ENCODE measurements at places on chromosomes 4 and X.

GRCh38 chrX:100720301-100720700 is 11.6 kb downstream of the SYTL4 start:
- DNase-seq: no peak

DNA sequence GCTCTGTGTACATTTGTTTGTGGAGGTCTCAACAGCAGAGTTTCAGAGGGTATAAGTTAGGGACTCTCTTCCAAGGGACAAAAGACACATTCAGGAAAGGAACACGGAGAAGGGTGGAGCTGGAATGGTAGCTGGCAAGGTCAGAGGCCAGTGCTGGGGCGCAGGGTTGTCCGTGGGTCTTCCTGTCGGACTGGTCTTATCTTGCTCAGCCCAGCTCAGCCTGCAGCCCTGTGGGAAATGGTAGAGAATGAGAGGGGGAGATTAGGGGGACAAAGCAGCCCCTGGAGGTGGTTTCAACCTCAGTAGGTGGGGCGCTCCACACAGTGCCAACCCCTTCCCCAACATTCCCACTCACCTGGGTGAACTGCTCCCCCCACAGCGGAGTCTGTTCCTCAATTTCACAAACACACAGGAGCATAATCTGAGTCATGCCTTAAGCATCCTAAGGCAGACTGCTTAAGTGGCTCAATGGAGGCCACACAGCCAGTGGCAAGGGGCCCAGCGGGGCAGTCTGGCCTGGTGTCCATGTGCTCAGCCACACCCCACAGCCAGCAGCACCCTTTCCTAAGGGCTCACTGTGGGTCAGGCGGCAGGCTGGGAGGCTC is 6.9 kb upstream of the HDAC6 start:
- DNase-seq: peak; percentile 54

DNA sequence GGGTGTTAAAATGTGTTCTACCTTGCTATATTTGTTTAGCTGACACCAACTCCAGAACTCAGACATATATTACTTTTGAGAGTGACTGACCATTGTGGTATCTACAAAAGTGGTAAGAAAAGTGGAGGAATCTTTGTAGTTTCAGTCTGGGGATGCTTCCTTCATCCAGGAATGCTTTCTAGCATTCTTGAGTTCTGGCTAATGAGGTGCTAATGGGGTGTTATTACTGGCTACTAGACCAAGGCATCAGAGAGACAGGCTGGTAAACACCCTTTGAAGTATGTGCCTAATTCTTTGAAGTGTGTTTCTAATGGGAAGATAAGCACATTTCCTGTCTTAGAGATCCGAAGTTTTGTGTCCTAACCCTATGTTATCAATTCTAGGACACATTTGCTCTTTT is 310.4 kb downstream of the SPRY1 start:
- DNase-seq: peak; percentile 60

DNA sequence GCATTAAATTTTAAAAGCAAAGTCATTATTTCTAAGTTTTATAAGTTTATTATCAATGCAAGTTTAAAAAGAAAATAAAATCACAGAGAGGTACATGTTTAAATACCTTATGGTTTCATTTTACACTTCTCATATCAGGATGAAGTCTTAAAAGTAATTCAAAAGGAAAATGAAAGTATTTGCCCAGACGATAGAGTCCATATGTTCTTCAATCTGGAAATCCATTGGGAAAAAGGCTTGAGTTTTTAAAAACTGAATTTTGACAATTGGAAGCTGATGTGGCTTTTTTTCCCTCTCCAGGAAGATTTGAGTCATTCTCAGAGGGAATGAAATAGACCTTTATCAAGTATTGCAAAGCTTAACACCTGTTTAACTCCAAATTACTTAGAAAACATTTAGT is 37.1 kb downstream of the MAB21L2 start:
- DNase-seq: no peak

DNA sequence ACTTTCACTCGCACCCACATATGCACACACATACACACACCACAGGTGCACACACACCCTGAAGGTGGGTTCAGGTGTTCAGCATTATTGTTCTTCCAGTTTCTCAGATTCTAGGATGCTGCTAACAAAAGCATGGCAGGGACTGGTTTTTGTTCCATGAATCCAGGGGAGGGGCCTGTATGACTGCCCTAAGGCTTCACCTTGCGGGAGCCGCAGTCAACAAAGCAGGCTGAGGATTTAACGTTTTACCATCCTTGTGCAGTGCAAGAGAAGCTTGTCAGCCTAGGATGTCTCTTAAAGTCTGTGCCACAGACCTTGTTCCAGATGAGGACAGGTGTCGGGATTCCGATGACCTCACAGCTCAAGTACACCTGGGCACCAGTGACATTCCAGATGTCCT is 61.8 kb downstream of the POLR2B start:
- DNase-seq: peak; percentile 31

DNA sequence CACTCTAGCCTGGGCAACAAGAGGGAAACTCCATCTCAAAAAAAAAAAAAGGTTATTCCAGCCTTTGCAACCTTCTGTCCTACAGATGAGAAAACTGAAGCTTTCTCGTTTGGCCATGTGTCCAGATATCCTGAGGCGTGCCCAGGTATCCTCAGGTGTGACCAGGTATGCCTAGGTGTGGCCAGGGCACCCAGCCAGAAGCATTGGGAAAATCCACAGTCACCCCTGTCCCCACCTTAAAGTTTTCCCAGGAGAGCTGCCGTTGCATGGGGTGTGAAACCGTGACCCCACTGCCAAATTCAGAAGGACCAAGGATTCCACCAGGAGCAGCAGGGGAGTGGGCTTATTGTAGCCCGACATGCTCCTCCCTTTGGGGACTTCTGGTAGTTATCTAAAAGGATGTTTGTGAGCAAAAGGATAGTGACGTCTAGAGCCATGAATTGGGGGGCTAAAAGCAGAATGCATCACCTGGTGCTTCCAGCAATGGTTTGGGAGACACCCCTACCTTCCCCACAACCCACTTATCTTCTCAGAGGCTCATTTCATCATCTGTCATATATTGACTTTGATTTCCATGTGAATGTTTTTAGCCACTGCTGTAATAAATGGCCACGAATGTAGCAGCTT is 4.0 kb upstream of the DHRSX start:
- DNase-seq: no peak

DNA sequence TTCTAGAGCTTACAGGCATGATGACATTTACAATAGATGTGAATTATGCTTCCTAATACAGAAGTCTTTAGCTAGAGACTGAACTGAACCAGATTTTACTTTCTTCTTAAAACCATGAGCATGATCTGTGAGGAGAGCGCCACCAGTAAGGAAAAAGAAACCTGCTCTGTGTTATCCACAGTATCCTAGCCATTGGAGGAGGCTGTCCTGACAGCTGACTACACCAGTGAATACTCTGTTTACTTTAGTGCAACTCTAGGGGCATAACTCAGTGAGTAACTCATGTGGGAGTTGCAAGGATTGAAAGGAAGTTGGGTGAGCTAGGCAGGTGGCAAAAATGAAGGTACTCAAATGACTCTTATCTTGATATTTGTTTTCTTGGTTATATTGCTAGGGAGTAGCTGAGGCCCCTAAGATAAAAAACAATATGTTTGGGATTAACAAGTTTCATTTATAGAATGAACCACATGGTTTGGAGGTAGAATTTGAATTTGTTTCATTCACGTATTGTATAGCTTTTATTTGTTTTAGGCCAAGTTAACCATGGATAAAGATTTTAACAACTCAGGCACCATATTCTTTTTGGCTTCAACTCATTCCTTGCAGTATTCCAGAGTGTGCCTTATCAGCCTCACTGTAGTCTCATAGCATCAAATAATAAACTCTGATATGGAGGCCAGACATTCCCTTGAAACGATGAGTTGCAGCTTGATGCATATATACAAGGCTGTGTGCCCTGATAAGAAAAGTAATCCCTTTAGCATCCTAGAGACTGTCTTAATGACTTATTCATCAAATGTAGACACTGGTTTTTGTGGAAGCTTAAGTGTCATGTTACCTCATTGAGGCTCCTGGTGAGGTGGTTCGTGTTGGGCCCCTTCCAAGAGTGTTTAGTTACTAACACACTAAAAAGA is 2.5 kb downstream of the BMP3 start:
- DNase-seq: peak; percentile 50

DNA sequence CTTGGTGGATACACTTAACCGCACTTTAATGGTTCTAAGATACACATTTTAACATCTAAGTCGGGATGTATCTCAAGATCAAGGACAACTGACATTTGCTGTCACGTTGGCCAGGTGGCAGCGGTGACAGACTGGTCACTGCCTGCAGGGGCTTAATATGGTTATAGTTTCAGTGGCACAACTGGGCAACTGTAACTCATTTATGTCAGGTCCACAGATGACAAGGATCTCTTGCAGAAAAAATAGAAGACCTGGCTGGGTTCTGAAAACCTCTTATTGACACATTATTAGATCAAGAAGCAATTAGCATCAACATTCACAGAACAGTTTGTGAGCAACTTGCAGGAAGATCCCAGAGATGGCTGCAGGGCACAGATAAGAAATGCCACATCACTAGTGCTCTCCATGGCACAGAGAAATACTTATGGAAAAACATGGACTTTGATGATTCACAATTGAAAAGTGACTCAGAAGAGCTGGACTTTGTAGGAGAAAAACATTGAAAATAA is 99.6 kb upstream of the SORBS2 start:
- peak; percentile 9 for DNase-seq

- DNase-seq: no peak
These were observed 121.4 kb downstream of the NHS start for GRCh38 chrX:17496407-17496806.

DNA sequence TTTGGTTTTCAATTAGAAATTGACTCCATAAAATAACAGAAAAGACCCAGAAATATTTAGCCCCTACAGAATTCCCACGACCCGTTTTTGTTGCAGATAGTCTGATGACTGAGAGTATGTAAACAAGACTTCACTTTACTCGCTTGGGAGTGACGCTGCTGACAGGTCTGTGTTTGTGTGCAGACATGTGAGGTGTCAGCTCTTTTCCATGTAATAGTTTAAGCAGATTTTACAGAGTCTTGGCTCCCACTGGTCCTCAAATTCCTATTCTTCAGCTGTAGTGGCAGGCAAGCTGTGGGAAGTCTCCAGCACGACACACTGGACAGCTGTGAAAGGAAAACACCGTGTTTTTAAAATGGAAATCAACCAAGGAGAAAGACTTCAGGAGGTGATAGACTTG is 455.7 kb downstream of the GABRG1 start:
- DNase-seq: no peak

DNA sequence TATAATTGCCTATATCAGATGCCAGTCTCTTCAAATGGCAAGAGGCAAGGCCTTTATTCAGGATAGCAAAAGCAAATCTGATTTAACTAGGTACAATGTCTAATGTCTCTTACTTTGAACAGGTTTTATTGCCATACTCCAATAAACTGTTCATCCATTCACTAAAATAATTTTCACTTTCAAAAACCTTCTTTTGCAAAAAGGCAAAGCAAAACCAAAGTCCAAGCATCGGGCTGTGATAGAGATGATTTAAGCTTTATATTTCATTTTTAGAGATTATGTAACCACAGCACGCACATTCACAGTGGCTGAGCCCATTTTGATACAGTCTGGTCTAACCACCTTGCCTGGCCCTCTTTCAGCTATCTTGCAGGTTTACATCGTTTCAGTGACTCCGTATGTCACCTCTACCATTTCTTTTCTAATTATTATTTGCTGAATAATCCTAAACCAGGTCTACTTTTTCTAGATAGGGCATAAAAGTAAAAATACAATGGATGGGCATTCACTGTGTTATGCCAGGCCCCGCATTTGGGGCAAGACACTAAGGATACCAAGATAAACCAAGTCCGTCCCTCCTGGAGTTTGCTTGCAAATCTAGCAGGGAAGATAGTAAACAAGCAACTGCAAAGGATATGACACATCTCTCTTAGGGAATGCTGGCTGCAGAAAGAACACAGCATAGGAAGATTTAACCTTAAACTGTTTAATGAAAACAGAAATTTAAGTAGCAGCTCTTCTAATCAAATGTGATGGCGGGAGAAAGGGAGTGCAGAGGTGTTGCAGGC is 1.8 kb downstream of the CASP3 start:
- DNase-seq: peak; percentile 24

GRCh38 chr4:165386328-165386727 is 7.5 kb downstream of the CPE start:
- DNase-seq: no peak

GRCh38 chrX:136148391-136148790 is 1.1 kb downstream of the FHL1 start:
- DNase-seq: no peak

- DNase-seq: peak; percentile 46
These were observed 102.9 kb upstream of the PAQR3 start for GRCh38 chr4:79042079-79042674.

DNA sequence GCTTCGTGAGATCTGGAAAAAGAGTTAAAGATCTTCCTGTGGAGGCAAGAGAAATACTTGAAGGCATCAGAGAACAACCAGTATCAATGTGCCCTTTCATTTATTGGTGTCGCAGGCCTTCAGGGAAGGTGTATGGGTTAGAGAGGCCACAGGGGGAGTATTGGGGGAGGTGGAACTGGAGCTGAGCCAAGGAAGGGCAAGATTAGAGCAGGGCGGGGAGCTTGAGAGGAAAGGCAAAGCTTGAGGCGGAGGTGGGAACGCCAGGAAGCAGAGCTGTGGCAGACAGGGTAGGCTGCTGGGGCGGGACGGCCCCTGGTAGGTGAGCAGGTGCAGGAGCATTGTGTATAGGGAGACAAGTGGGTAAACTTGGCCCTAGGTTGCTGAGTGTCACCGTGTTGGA is 329.9 kb downstream of the ARHGAP10 start:
- DNase-seq: no peak

DNA sequence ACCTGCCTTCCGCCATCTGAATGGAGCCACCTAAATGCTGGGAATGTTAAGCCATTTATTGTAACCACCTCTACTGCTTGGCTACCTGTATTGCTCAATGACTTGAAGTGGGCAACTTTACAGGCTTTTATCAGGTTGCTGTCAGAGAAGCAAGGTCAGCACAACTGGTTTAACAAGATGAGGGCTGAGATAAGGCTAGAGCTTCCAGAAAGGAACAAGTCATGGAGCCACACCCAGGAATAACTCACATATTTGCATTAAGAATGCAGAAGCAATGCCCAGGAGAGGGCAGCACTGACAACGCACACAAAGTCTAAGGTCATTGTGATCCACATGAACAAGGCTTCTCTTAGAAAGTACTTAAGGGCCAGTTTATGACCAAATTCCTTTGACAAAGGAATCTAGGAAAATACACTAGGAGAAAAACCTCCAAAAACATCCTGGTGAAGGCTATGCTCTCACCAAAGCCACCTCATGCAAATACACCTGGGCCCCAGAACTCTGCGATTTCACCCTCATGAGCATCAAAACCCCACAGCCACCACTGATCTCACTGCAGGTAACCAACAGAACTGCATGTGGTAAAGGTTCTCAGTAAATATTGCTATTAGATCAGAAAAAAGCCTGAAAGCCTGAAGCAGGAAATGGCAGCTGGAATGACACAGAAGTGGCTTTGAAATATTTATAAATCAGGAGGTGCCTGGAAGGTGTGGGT is 15.0 kb upstream of the STS start:
- DNase-seq: peak; percentile 87

DNA sequence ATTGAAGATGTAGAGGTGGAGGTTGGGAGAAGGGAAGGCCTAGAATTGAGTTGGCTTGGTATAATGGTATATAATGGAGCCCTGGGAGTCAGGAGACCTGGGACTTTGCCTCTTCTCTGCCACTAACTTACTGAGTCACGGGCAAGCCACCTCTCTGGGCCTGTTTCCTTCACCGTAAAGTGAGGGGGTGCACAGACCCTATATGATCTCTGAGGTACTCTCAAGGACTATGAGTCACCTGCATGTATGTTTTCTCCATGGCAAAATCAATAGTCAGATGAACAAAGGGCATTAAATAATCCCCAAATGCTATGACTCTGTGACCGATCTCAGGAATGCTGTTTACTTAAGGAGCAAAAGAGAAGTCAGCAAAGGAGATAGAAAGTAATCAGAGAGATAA is 5.1 kb downstream of the P2RY4 start:
- no peak for DNase-seq

Data from kidney tubule cell (primary cell).